ENCODE measurements at places on chromosomes 1 and 21.

DNA sequence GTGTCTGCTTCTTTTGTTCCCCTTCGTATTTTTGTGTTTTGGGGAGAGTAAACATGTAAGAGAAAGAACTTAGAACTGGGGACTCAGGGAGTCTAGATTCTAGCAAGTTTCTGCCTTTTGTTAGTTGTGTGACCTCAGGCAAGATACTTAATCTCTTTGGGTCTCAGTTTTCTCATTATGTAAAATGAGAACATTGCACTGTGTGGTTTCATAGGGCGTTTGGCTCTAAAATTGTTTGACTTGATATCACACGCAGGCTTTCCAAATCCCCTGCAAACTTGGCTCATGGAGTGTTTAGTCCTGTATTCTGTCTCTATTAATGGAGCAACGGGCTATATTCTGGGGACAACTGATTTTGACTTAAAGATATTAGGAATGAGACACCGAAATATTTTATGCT lies 57.7 kb downstream of the NTNG1 start:
- no peak for DNase-seq

GRCh38 chr1:6956488-6957159 lies 171.4 kb downstream of the CAMTA1 start:
- DNase-seq: peak; percentile 96

DNA sequence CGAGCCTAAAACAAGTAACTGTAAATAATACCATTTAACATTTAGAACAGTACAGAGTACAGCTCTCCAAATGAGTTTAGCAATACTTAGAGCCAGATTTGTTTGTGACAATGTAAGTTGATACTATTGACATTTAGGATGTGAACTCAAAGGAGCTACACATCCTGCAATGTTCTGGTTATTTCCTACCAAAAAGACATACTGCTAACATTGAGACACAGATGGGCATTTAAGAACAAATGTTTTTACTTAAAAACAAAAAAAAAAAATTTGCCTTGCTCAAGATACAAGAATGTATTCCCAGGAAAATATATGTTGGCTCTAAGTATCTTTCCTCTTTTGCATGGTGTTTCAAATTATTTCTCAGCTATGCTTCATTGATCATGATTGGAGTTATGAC lies 1464.8 kb upstream of the PRMT6 start:
- DNase-seq: peak; percentile 60

GRCh38 chr1:160070243-160071163 lies 543 bp upstream of the KCNJ10 start:
- peak; percentile 89 for DNase-seq

DNA sequence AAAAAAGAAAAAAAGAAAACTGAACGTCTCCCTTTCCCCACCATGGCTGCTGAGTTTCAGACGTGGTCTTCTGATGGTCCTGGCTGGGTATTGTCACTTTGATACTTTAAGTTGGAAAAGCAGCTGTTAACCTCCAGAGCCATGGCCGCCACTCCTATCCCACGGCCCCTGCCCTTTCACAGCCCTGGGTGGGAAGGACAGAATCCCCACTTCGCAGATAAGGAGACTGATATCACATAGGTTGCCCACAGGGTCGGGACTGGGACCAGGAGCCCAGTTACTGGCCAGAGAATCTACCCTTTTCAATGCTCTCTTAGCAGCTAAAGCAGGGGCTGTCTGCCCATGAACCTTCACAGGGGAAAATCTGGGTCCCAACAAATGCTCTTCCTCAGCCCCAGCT lies 16.8 kb downstream of the BMP8A start:
- no peak for DNase-seq

GRCh38 chr21:40603774-40604173 lies 243.2 kb downstream of the DSCAM start:
- no peak for DNase-seq

- no peak for DNase-seq
These were observed 24.4 kb downstream of the SLC66A1 start for GRCh38 chr1:19336543-19336942.

- no peak for DNase-seq
These were observed 31.1 kb downstream of the CASZ1 start for GRCh38 chr1:10765304-10765703.

DNA sequence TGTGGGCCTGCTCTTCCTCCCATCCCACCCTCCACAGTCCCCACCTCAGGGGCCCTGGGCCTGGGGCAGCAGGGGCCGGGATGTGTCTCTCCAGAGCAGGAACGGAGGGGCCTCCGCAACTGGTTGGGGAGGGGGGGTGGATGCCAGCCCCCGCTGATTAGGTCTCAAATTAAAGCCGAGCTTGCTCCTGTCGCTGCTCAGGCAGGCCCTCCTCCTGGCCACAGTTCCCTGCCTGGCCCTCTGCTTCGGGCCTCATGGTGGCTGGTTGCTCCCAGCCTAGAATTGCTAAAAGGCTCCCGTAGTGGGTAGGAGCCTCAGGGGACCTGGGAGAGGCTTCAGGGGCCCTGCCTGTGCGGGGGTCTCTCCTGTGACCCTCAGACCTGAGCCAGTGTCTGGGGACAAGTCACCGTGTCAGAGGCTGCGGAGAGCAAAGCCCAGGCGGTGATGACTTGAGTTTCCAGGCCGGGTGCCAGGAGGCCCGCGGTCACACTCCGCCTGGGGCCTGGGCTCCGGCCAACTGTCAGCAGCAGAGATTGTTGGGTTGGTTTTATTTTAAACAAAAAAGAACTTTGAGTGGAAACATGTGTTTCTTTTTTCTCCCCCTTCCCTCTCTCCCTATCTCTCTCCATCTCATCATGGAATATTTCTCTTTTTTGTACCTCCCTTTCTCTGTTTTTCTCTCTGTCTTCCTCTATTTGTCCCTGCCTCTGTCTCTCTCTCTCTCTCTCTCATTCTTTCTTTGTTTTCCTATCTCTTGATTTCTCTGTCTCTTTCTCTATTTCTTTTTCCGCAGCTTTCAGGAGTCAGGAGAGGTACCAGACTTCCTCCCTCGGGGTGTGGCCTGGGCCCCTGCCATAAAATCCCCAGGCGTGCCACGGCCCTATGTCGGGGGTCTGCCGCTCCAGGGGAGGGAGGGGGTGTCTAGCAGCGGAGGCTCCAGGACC lies 20.0 kb upstream of the EPHA2 start:
- DNase-seq: no peak

DNA sequence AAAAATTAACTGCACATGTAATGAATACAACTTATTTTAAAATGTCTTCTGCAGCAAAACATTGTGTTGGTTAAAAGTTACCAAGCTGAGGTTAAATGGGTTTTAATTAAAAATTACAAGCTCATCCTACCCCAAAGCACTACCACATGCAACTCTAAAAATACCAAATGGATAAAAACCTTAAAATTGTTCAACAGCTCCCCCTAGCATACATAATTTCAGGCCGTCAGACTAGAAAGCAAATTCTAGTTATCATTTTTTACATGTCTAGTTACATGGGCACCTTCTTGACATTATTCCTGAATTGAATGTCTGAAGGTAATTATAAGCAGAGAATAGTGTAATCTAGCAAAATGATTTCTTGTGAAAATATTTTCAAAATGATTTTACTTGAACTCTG lies 176.5 kb downstream of the C1orf21 start:
- DNase-seq: no peak

- no peak for DNase-seq
These were observed 419.2 kb downstream of the DPYD start for GRCh38 chr1:97501628-97502027.

GRCh38 chr21:42162831-42163510 lies 56.0 kb upstream of the ABCG1 start:
- no peak for DNase-seq

GRCh38 chr1:47710329-47711071 lies 272.7 kb downstream of the FOXD2 start:
- peak; percentile 32 for DNase-seq

- no peak for DNase-seq
These were observed 57.0 kb downstream of the CNIH3 start for GRCh38 chr1:224673141-224673540.

GRCh38 chr1:197677752-197678295 lies 97.5 kb downstream of the DENND1B start:
- no peak for DNase-seq

GRCh38 chr1:94715321-94715720 lies 104.8 kb upstream of the SLC44A3 start:
- no peak for DNase-seq

DNA sequence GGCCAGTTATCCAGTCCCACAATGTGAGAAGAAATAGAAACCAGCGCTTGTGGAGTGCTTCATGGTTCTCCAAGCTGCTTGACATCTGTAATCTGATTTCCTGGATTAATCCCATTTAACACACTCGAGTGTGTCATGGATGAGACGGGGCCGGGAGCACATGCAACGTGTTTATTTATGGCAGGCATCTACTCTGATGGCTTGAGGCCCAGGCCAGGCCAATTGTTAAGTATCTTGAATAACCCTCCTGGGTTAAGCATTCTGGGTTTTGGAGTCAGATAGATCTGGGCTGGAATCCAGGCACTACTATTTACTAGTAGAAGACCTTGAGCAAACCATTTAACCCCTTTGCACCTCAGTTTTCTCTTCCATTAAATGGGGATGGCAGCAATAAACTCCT lies 37.5 kb upstream of the LAPTM5 start:
- no peak for DNase-seq

DNA sequence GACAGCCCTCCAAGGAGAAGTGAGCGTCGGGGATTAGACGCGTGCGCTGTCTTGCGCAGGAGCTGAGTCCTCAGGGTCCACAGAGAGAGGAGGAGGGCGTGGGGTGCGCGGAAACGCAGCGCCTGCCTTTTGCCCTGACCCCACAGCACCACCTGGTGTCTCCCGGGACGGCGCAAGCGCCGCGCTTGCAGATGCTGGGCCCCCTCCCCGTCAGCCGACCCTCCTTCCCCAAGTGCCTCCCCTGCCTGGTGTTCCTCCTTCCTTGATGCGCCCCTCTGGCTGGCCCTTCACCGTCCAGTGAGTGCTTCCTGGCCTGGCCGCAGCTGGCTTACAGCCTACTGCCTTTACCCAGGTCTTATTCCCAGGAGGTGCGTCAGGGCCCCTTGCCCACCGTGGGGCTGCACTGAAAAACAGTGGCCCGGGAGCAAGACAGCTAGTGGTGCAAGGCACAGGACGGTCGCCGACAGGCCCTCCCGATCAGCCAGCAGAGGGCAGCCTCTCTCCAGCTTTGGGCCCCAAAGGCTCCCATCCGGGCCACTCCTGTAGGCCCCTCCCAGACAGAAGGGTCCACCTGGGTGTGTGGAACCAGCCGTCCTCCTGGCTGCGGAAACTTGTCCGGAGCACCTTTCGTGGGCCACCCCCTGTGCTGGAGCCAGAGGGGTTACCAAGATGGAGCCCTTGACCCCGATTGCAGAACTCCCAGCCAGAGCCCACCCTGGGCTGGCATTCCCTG lies 12.9 kb upstream of the PHLDA3 start:
- peak; percentile 76 for DNase-seq

DNA sequence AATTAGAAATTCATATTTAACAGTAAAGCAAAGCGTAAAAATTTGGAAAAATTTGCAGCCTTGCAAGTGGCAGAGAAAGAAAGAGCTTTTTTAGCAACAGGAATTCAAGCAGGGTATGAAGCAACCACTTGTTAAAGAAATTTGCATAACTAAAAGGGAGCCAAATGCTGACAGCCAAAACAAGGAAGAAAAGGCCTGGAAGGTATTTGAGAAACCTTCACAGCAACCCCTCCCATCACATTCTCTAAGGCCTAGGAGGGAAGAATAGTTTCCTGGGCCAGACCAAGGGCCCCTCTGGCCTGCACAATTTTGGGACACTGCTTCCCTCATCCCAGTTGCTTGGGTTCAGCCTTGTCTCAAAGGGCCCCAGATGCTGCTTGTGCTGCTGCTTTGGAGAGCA lies 672.4 kb upstream of the TMPRSS15 start:
- DNase-seq: no peak

- no peak for DNase-seq
These were observed 10.7 kb downstream of the NEGR1 start for GRCh38 chr1:72271555-72272085.

GRCh38 chr1:119829625-119830024 lies 18.4 kb upstream of the REG4 start:
- DNase-seq: peak; percentile 80

GRCh38 chr1:45326627-45327623 lies at the start of gene HPDL:
TSS of gene HPDL (plus strand) at chr1:45326895. CDS start at chr1:45327149, 254 bp downstream.
- DNase-seq: peak; percentile 35

GRCh38 chr1:30887485-30888315 lies 20.9 kb downstream of the SDC3 start:
- DNase-seq: no peak

DNA sequence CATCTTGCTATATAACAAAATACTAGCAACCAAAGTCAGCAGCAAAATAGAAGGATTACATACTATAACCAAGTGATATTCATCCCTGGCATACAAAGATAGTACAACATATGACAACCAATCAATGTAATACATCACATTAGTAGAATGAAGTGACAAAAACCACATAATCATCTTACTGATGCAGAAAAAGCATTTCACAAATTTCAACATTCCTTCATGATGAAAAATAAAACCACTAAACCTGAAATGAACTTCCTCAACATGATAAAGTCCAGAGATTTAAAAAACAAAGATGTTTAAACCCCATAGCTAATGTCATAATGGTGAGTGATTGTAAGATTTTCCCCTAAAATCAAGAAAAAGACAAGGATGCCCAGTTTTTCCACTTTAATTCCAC lies 18.6 kb downstream of the RO60 start:
- no peak for DNase-seq

DNA sequence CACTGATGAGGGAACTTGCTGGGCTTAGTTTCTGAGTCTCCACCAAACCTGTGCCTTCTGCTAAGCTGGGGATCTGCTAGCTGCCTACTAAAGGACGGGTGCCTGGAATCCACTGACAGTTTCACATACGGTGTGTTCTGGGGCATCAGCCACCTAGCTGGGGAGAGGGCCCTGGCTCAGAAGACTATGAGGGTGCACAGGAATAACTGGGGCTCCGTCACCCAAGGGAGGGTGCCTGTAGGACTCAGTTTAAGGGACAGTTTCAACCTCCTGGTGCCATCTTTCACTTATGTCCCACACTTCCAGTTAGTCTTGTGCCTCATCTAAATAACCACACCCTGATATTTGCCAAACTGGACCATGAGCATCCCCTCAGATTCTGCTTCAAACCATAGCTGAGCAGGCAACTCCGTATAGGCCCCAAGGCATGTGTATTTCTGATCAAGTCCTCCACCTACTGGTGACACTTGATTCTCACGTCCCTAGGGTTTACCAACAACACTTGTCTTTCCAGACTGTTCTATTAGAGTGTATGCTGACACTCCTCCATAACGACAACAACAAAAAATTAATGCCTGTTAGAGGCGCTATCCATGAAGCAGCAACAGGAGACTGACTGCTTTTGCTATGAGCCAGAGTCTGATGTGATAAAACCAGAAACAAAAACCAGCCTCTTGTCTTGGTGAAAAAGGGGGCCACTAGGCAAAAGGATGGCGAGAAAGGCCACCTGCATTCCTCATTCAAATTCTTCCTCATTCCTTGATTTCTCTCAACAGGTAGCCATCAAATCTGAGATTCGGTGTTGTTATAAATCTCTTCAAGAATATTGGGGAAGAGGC lies 55.0 kb upstream of the PAXBP1 start:
- peak; percentile 60 for DNase-seq

DNA sequence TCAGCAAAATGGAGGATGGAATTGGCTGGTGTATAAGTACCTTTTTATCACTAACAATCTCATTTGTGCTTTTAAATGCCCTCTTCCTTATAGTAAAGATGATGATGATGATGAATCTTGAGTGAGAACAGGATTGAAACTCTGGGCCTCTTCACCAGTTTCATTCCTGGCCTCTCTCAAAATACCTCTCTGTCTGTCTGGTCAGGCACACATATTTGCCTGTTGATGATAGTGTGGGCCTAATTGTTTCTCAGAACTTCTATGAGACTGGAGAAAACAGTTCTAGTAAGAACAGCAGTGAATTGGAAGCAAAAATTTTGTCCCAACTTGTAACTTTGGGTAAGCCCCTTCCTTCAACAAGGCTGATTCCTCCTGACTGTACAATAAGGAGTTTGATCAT lies 94.4 kb upstream of the RGS4 start:
- no peak for DNase-seq
